ENCODE measurements at places on chromosomes 3 and 15.

GRCh38 chr3:113829576-113830354 is 8.8 kb upstream of the GRAMD1C start:
- no peak for DNase-seq

GRCh38 chr3:93906245-93906644 is 67.5 kb downstream of the PROS1 start:
- no peak for DNase-seq

DNA sequence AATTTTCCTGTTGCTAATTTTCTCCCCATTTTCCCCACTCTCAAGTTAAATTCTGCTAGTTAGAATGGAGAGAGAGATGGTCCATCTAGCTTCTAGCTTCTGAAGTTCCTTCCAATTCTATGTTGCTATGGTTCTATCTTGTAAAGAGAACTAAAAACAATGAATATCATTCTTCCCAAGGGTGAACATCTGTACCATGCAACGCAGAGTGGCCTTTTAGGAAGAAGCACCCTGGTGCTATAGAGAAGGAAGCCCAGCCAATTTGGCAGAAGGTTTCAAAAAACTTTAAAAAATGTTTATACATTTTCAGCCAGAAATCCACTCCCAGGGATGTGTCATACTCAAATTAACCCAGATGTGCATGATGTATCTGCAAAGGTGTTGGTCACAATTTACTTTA is 149.1 kb downstream of the SEMA6D start:
- DNase-seq: no peak

- DNase-seq: no peak
Observed at GRCh38 chr3:104992676-104993075, 374.0 kb upstream of the ALCAM start.

DNA sequence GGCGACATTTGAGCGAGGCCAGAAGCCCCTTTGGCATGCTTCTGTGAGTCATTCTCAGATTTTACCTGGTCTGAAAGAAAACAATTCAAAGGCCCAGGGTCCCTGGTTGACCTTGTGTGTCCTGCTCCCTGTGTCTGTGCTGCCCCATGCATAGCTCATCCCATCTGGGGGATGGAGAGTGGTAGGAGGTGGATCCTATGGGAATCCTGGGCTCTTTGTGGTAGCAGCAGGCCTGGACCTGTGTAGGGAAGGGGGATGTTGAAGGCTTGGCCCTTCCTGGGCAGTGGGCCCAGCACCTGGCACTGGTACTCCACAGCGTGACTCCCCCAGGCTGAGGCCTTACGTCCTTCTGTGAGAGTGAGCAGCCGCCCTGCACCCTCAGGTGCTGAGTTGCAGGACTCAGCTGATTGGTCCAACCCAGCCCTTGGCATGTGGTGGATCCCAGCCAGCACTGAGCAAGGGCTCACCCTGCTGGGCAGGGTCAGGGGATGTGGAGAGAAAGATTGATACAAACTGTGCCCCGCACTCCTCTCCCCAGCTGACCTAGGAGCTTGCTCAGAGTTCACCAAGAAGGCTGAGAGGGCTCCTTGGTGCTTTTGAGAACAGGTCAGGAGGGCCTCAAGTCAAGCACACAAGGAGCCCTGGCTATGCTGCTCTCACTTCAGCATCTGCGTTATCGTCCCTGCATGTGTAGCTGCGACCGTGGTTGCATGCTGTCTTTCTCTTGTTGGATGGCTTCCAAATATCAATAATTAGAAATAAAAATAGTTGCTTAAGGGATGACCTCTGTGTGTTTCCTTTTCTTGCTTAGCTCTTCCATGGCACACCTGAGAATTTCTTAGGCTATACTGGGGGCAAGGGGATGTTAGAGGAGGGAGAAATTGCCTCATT is 21.4 kb upstream of the JMJD7 start:
- no peak for DNase-seq

DNA sequence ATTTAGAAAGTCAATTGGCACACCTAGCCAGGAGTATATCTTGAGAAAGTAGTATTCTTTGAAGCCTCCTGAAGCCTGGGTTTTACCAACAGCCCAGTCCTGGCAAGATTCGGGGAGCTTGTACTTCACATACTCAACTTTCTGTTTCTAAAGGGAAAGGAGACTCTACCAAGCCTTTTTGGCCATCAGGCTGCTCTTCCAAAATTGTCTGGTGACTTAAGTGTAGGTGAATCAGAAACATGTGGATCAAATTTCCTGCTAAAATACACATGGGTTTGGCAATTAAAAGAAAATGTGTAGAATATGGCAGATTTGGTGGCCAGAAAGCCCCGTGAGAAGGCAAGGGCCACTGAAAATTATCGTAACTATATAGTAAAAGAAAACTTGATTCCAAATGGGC is 15.9 kb upstream of the GREM1 start:
- no peak for DNase-seq

- no peak for DNase-seq
Observed at GRCh38 chr3:190205739-190206138, 85.0 kb upstream of the P3H2 start.

DNA sequence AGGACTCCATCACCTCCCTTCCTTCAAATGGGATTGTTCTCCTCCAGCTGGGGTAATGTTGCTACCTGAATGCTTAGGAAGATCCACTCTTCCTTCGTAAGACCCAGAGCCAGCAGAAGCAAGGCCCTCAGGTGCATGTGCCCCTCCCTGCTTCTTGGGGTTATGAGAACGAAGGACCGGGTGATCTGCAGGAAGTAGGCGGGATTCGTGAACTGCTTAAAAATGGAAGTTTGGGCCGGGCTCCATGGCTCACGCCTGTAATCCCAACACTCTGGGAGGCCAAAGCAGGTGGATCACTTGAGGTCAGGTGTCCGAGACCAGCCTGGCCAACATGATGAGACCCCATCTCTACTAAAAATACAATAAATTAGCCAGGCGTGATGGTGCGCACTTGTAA is 8.0 kb downstream of the TLR9 start:
- no peak for DNase-seq

- DNase-seq: no peak
Observed at GRCh38 chr3:182567700-182568099, 225.6 kb upstream of the ATP11B start.

Data from coronary artery (tissue), 2 donors.